ENCODE measurements at places on chromosomes 13 and 19.

DNA sequence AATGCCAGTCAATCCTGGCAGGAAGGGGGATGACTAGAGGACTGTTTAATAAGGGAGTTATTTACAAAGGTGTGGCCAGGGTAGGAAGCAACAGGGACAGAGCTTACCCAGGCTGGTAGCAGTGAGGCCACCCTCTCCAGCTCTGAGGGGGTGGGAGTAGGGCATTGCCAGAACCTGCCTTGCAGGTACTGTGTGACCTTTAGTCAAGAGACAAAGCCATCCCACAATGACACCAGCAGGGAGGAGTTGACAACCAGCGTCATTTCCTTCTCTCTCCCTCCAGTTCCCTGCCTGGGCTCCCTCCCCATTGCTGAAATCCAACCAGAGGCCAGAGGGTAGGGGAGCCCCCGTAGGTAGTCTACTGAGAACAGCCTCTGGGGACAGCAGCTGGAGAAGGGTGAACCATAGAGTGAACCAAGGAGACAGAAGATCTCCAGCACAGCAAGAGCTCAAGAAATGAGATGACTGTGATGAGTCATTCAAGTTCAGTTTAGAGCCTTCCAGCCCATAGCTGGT is 33.3 kb upstream of the SPATA13 start:
- DNase-seq: no peak

DNA sequence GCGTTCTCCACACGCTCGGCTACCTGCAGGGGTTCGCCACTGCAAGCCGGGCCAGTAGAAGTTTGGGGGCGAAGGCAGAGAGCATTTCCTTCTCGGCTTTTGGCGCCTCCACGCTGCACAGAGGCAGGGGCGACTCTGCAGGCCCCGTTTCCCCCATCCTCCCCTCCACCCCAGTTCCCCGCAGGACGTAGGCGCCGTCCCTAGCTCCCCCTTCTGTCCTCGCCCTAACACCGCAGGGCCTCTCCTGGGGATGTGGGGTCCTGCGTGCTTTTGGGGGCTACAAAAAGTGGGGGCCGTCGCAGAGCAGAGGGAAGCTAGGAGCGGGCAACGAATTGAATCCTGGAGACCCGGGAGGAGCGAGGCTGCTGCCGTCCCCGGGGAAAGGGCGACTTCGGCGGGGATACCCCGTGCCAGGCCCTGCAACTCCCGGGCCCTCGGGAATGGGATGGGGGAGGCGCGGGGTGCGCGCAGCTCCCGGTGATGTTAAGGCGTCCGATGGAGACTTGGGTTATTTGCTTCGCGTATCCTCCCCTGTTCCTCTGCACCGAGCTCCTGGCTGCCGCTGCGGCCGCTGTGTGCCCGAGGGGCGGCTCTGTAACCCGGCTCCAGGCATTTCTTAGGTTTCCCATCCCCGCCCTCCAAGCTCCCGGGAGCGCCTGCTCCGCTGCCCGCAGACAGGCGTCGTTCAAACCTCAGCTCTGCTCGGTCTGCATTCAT is 255.9 kb upstream of the SOX21 start:
- DNase-seq: no peak

- no peak for DNase-seq
Observed at GRCh38 chr19:23071147-23071511, 45.7 kb upstream of the ZNF730 start.

- DNase-seq: no peak
Observed at GRCh38 chr13:109693213-109693612, 93.2 kb downstream of the IRS2 start.

GRCh38 chr13:39586151-39586550 is 16.8 kb downstream of the LHFPL6 start:
- no peak for DNase-seq

DNA sequence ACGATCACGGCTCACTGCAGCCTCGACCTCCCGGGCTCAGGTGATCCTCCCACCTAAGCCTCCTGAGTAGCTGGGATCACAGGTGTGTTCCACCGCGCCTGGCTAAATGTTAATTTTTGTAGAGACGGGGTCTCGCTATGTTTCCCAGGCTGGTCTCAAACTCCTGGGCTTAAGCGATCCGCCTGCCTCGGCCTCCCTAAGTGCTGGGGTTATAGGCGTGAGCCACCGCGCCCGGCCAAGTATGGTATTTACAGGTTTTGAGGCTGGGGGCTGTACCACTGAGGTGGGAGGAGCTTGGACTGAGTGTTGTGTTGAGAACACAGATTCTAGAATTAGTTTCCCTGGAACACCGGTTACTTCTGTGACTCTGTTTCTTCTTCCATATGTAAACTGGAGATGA is 452 bp upstream of the PPM1N start:
- no peak for DNase-seq

GRCh38 chr13:81041761-81042160 is 700.8 kb upstream of the SPRY2 start:
- no peak for DNase-seq

- no peak for DNase-seq
Observed at GRCh38 chr13:106047859-106048258, 487.6 kb downstream of the EFNB2 start.

DNA sequence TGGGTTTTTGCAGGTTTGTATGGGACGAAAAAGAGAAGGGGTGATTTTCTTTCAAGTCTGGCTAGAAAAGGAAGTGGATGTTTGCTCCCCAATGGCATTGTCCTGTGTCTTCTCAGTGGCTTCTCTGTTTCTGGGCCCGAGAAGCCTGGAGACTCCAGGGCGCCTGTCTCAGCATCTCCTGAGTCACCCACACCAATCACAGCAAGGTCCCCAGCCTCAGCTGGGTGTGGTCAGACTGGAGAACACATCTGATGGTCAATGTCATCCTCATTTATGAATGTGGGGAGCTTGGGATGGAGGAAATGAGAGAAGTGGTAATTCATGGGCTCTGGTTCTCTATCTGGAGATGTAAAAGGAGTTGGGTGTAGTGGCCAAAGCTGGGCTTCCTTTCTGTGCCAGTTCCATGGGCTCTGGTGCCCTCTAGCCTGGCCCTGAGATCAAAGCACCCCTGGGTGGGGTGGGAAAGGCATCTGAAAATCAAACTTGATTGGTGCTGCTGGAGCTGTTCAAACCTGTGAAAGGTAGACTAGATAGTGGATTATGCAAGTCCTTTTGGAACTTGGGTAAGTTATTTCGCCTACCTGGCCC is 13.4 kb downstream of the RASL11A start:
- no peak for DNase-seq

- DNase-seq: no peak
Observed at GRCh38 chr19:29777781-29778309, 33.9 kb upstream of the CCNE1 start.

GRCh38 chr19:42286349-42287016 is 15.4 kb upstream of the PRR19 start:
- DNase-seq: no peak

DNA sequence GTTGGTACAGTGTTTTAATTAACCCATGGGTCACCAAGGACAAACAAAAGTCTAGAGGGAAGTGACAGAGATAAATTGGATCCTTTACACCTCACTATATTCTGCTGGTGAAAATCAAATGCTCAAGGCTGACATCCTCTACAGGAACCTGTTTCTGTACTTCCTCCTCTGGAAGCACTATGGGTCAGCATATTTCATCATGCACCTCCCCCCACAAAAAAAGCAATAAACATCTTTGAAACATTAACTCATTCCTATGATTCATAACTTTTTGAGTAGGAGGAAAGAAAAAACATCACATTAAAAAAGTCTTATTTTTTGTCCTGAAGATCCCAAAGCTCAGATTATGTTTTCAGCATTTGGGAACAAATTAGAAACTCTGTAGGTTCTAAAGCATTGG is 588.3 kb upstream of the SGCG start:
- DNase-seq: no peak

DNA sequence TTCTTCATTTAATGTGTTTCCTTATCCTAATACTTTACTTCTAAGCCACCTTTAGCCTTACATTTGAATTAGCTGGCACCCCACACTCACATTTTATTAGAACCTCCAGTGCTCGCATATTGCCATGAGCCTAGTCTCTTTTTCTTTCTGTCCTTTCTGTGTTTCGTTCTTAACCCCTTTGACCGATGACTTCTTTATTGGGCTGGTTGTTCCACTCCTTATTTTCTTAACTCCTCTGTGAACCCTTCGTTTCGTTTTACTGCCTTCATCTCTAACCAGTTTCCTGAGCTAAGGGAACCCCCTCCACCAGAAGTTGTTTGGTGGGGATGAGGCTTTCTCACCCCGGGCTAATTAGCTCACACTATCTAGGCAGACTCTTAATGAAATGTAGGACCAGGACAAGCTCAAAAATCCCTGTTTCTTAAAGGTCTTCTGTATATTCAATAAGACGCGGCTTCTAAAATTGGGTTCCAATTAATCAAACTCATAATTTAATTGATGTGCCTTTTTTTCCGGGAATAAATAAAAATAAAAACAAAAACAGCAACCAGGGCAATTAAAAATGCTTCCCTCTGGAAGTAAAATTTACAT is 19.1 kb upstream of the ARHGEF7 start:
- no peak for DNase-seq

DNA sequence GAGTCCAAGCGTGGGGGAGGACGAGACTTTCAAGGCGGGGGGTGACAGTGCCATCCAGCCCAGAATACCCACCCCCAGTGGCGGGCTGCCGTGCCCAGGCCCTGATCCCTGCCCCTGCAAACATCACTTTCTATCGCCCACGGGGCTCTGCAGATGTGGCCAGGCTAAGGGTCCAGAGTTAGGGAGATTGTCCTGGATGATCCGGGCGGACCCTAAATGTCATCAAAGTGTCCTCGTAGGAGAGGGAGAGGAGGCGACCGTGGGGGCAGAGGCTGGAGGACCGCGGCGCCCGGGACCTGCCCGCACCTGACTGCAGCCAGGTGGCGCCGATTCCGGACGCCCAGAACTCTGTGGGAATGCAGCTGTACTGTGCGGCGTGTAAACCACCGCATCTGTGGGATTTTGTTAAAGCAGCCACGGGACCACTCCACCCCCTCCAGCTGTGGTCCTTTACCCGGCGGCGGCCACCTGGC is 32.4 kb downstream of the GJA3 start:
- no peak for DNase-seq

- DNase-seq: no peak
Observed at GRCh38 chr19:46928951-46929350, 68.2 kb downstream of the ARHGAP35 start.

- DNase-seq: no peak
Observed at GRCh38 chr19:15684828-15685227, 11.9 kb downstream of the CYP4F12 start.

DNA sequence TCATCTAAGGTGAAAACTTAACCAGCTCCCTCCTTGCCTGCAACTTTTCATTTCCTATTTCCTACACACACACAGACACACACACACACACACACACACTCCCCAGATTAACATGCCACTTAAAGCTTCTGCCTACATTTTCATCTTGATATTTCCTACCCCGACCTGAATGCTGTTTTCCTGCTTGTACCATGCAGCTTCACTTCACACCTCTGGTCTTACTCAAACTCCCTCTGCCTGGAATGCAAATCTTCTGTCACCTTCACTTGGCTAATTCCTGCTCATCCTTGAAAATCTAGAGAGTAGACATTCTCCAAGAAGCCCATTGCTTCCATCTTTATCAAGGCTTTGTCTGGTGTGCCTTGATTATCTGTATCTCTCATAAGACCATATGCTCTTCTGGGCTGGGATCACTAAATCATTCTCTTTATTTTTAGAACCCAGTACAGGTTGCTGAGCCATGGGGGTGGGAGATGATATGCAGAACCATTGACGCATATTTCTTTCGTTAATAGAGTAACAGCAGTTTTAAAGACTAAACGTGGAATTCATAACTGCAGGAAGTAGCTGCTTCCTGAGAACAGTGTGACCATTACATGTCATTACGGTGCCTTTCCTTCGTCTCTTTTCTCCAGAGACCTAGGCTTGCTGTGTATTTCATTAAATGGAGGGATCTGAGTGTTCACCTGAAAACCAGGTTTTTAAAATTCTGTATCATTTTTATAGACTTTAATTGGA is 37.7 kb downstream of the CNMD start:
- DNase-seq: no peak

DNA sequence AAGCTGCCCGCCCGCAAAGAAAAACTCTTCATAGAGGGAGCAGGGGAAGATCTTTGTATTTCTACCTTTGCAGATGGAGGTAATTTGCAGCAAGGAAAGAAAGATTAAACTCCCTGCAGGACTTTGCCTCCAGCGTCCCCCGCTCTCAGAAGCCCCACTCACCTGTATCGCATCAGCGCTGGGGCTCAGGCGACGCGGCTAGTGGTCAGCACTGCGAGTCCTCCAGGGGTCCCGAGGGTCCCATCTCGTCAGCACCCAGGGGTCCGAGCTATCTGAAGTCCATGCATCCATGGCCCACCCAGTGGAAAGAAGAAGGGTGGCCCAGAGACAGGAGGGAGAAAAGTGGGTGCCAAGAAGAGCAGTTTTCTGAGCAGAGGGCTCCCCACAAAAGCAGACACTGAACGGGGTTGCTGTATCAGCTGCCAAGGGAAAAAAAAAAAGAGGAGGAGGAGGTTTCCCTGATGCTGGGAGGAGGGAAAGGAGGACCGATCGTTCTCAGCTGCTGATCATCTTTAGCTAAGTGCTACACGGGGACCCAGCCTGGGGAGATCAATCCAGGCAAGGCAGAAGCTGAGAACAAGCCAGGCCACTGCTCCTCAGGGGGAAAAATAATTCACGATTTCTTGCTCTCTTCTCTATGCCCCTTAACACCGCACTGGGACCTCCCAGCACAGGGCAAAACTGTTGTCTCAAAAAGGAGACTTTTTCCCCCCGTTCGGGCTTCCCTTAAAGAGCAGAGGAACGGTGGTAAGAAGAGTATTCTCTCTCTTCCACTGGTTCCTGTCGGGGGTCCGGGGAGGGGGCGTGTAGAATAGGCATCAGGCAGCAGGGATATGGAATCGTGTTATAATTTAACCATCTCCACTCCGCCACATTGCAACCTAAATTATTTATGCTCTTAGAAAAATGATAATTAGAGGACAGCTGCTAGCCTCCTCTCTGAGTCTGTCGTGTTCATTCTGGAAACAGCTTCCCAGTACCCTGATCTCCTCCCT is 117.7 kb upstream of the CACNA1A start:
- DNase-seq: no peak

DNA sequence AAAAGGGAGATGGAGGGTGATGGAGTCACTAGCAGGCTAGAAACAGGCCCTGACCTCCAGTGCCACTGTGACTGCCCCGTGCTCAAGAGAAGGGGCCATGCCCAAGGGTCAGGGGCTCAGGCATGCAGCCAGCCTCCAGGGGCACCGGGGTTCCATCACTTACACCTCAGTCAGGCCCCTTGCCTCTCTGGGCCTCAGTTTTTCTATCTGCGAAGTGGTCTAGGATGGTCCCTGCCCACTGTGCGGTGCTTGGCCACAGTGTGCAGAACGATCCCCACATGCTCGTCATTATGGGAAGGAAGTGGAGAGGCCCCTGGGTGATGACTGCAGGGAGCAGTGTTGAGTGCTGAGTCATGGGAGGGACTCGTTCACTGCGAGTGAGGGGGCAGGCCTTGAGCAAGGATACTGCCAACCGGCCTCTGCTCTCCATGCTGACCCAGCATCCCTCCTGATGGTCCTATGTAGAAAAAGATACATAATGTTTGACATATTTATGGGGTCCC is 23.1 kb downstream of the TMED1 start:
- no peak for DNase-seq

Data from activated effector memory CD4-positive, alpha-beta T cell treated with Interleukin-2 at 50 U/mL for 16 hours (primary cell).